ENCODE measurements at places on chromosomes 11 and 22.

DNA sequence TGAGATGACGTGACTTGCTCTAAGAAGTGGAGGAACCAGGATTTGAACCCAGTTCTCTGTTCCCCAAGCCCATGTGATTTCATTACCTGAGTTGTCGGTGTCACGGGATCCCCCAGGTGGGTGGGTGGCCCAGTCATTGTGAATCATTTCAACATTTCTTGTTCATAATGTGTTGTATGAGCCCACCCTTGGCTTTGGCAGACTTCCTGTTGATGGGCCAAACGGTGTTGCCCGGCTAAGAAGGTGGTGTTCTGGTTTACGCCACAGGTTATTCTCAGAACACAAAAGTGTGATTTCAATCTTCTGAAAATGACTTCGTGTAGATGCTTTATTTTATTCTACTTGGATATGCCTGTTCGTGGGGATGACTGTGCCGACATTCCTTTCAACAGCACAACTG lies 21.6 kb upstream of the ST14 start:
- DNase-seq, result no peak

DNA sequence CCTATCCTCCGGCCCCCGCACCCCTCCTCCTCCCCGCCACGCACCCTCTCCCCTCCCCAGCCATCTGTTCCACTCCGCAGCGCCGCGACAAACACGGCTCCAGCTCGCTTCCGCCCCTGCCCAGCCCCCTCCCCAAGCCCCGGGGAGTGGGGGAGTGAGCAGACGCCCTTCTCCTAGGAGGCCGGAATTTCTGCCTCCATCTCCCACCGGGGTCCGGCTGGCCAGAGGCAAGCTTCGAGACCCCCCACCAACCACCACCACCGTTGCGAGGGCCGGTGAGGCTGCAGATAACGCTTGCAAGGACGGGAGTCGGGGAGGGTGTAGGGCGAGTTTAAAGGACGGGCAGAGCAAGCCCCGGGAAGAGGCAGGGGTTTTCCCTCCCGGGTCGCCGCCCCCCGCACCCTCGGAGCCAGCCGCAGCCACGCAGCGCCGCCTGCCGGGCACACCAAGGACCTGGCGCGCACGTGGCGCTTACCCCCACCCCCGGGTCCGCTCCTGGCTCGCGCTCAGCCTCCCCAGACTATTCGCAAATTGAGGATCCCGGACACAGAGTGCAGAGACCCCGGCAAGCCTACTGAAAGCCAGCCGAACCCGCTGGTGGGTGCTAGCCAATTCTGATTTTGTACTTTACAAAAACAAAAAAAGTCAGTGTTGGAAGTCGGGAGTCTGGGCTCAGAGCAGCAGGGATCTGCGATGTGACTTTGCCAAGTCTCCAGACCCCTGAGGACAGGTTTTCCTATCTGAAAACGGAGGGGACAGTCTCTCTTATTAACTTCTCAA lies 22.6 kb downstream of the RTN4RL2 start:
- peak; percentile 50 for DNase-seq

GRCh38 chr11:16160146-16160545 lies 196.2 kb downstream of the SOX6 start:
- DNase-seq, result no peak

DNA sequence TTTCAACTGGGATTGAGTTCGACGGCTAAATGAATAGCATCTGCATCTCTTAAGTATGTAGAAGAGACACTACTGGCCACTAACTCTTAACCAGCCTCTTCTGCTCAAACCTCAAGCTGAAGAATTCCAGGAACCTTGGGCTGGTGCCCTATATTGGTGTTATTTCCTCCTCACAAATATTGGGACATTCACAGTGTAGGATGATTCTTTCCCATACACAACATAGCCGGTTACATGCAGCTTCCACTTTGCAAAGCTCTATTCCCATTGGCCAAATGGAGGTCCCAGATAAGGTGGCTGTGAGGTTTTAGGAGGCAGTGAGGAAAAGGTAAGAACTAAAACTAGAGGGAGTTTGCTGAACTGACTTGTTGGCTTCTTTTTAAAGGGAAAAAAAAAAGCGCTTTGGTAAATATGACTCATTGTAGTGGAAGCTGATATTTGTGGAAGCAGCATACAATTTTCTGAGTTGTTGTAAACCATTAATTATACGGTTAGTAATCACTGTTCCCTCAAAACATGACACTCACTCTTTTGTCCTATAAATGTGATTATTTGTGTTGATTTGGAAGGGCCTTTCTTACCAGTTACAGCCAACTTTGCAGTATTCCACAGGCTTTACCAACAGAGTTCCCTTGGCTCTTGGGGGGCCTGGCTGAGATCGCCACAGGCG lies 17.6 kb downstream of the C22orf31 start:
- DNase-seq, result no peak

- no peak for DNase-seq
Measured at GRCh38 chr11:66767666-66768065, 38.6 kb upstream of the SPTBN2 start.

GRCh38 chr11:67410369-67410831 lies 5.1 kb upstream of the CARNS1 start:
- no peak for DNase-seq

DNA sequence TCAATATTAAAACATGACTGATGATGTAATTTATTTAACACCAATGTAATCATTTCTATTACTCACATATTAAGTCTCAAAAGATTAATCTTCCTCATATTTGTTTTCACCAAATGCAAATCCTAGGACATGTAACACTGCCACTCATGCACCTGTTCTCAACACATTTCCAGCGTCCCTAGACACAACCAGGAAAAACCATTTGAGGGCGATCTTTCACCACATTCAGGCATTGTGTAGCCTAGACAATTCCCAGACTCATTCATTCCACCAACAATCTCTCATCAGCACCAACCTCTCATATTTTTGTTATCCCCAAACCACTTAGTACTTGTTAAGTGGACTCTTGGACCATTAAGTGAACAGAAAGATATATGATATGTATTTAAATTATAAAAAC lies 66.1 kb downstream of the SLC36A4 start:
- no peak for DNase-seq
